BJ (cell line): ENCODE measurements at places on chromosomes 16 and 17. TPM values are rescaled to one million over a fixed set of nuclear protein-coding genes. Genes with fewer than 3 reads are reported as not detected.

Gene STX1B
- polyA plus RNA-seq, result 1.5 and 1.6 TPM in 2 replicates

Gene MPV17L
- polyA plus RNA-seq, result 0.38 and 0.42 TPM in 2 replicates

Gene ITGA2B
- polyA plus RNA-seq, result 0.05 and 0.11 TPM in 2 replicates

Gene KRTAP4-11
- polyA plus RNA-seq, result not detected in 2 replicates
